Activated T-helper 9 cell treated with anti-CD3 and anti-CD28 coated beads, Interleukin-2, amount 50 U/mL, for 16 hours (primary cell): ENCODE measurements at places on chromosomes 3 and 15.

GRCh38 chr15:25810631-25811091 lies 52.5 kb downstream of the ATP10A start:
- no peak for DNase-seq

- DNase-seq, result no peak
Observed at GRCh38 chr15:34730701-34731100, 24.1 kb downstream of the GJD2 start.

GRCh38 chr3:40877631-40878463 lies 321.5 kb upstream of the CTNNB1 start:
- DNase-seq, result no peak

GRCh38 chr15:69346112-69346511 lies 47.4 kb downstream of the PAQR5 start:
- no peak for DNase-seq

GRCh38 chr3:122079524-122080206 lies 24.5 kb downstream of the CD86 start:
- DNase-seq, result no peak

DNA sequence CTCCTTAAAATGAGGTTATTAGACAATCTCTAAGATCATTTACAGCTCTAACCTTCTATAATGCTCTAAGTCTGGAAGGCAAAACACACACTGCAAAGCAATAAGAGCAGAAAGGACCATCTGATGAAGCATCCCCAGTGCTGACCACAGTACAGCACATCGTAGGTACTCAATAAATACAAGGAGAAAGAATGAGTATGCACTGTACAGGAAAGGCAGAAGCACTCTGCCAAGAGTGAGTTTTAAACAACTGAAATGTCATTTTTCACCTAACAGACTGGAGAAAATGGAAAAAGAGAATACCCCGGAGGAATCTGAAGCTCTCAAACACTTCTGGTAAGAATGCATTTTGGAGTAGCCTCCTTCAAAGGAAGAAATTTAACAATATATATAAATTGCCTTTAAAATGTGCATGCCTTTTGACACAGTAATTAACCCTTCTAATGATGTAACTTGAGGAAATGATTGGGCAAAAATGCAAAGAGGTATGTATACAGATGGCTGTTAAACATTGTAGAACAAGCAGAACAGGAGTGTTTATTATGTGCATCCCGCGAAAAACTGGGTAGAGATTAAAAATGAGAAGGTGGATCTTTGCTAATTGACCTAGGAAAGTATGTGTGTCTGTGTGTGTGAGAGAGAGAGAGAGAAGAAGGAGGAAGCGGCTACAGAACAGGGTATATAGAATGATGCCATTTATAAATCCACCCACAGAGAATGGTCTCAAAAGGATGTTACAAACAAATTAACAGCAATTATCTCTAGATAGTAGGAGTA lies 8.0 kb upstream of the OXTR start:
- DNase-seq, result no peak

DNA sequence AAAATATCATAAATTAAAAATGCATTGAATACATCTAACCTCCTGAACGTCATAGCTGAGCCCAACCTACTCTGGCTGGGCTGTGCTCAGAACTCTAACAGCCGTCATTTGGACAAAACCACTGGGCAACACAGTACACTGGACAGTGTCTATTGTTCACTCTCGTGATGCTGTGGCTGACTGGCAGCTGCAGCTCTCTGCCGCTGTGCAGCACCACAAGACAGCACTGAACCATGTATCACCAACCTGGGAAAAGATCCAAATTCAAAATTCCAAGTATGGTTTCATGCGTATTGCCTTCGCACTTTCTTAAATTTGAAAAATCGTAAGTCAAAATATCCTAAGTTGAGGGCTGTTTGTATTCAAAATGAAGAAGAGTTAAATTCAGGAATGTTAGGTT lies 145.1 kb upstream of the CNTN4 start:
- DNase-seq, result no peak

DNA sequence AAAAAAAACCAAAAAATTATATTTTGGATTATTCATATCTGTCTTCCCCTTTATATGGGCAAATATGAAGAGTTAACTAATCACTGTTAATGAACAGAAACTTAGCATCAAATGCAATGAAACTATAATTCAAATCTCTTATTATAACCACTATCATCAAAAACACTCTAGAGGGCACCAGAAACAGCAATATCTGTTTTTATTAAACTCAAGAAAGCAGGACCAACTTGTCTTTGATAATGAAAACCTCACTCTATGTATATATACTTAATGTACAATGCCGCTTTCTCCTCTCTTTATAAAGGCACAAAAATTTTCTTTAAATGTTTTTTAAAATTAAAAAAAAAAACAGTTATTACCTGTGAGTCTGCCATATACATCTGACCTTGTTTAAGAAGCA lies 92.7 kb downstream of the UACA start:
- DNase-seq, result no peak

DNA sequence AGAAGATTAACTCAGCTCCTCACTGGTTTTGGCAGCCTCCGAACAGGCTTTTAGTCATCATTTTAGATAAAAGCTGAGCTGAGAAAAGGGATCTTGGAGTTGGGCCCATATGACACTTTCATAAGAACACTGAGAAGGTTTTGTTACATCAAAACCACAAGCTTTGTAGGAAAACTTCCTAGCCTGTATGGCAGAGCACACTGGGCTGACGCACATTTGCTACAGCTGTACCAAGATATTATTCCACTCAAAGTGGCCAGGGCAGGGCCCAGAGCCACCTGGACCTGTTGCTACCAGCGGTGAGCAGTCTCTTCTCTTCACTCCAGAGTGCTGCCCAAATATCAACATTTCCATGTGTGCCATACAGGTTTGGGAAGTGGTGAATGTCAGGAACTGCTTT lies 160.5 kb upstream of the CCDC54 start:
- no peak for DNase-seq

GRCh38 chr3:126082362-126083137 lies 1.4 kb downstream of the SLC41A3 start:
- no peak for DNase-seq

- DNase-seq, result no peak
Observed at GRCh38 chr3:60246361-60246760, 1004.9 kb downstream of the FHIT start.
